ENCODE measurements at places on chromosomes 2 and 18. TPM values are rescaled to one million over a fixed set of nuclear protein-coding genes. Genes with fewer than 3 reads are reported as not detected.

TSHZ1 gene
- 8.7 TPM for total RNA-seq

TNFAIP6 gene
- not detected for total RNA-seq

FARP2 gene
- 24.0 TPM for total RNA-seq

ZNF2 gene
- 3.9 TPM for total RNA-seq

LRATD1 gene
- not detected for total RNA-seq

TUBB8B gene
- total RNA-seq, result not detected

CLHC1 gene
- 2.7 TPM for total RNA-seq

GALR1 gene
- not detected for total RNA-seq

STAT1 gene
- total RNA-seq, result 510 TPM

RNF152 gene
- total RNA-seq, result 0.59 TPM

GPBAR1 gene
- 0.46 TPM for total RNA-seq

TBR1 gene
- total RNA-seq, result 0.14 TPM

FZD7 gene
- 1.0 TPM for total RNA-seq

RAB3GAP1 gene
- total RNA-seq, result 36.2 TPM

GPR45 gene
- total RNA-seq, result not detected

RAB1A gene
- total RNA-seq, result 72.3 TPM

CENPA gene
- 38.1 TPM for total RNA-seq

ABCB11 gene
- total RNA-seq, result not detected

NOL4 gene
- total RNA-seq, result not detected

SGO2 gene
- 58.2 TPM for total RNA-seq

HADHB gene
- total RNA-seq, result 60.8 TPM

MC4R gene
- total RNA-seq, result not detected

NCKAP5 gene
- total RNA-seq, result not detected

VIT gene
- total RNA-seq, result not detected

SERPINB10 gene
- total RNA-seq, result not detected

BAZ2B gene
- total RNA-seq, result 15.0 TPM

PSMA8 gene
- total RNA-seq, result 0.45 TPM

PMAIP1 gene
- total RNA-seq, result 52.6 TPM

NEU2 gene
- not detected for total RNA-seq

SKOR2 gene
- total RNA-seq, result not detected

KIAA2012 gene
- total RNA-seq, result not detected

C2orf81 gene
- 2.1 TPM for total RNA-seq

ENOSF1 gene
- 51.8 TPM for total RNA-seq

REG3A gene
- not detected for total RNA-seq

MARCHF4 gene
- not detected for total RNA-seq

CDH19 gene
- total RNA-seq, result not detected

SFT2D3 gene
- 2.6 TPM for total RNA-seq

DNAH7 gene
- 0.05 TPM for total RNA-seq

ANKRD12 gene
- total RNA-seq, result 72.3 TPM

COL5A2 gene
- 2.9 TPM for total RNA-seq

FMNL2 gene
- total RNA-seq, result 0.34 TPM

ZNF396 gene
- 0.18 TPM for total RNA-seq

OXER1 gene
- total RNA-seq, result 0.54 TPM

CTNNA2 gene
- not detected for total RNA-seq

CROCC2 gene
- total RNA-seq, result not detected
